ENCODE measurements at places on chromosomes 11 and 22.

DNA sequence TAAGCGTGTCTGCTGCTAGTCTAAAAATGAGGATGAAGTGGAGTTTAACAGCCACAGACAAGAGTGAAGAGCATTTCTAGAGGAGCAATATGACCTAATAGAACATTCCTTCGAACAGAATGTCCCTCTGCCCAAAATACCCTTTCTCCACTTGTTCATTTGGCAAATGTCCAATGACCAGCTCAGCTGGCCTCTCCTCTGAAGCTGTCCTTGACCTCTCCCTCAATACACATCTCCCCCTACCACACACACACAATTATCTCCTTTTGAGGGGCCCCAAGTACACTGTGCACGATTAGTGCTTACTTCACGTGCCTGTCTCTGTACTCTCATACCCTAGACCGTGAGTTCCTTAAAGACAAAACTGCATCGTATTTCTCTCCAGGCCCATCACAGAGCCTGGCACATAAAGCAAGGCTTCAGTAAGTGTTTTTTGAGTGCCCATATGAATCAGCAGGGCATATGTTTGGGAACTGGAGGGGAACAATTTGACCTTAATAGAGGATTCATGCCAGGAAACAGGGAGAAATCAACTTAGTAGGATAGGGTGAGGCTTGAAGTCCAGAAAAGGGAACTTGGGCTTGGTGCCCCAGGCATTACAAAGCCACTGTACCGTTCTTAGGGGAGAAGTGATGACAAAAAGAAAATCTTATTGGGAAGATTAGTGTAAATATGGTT, 18.1 kb upstream of the NCAM1 start:
- DNase-seq = no peak

DNA sequence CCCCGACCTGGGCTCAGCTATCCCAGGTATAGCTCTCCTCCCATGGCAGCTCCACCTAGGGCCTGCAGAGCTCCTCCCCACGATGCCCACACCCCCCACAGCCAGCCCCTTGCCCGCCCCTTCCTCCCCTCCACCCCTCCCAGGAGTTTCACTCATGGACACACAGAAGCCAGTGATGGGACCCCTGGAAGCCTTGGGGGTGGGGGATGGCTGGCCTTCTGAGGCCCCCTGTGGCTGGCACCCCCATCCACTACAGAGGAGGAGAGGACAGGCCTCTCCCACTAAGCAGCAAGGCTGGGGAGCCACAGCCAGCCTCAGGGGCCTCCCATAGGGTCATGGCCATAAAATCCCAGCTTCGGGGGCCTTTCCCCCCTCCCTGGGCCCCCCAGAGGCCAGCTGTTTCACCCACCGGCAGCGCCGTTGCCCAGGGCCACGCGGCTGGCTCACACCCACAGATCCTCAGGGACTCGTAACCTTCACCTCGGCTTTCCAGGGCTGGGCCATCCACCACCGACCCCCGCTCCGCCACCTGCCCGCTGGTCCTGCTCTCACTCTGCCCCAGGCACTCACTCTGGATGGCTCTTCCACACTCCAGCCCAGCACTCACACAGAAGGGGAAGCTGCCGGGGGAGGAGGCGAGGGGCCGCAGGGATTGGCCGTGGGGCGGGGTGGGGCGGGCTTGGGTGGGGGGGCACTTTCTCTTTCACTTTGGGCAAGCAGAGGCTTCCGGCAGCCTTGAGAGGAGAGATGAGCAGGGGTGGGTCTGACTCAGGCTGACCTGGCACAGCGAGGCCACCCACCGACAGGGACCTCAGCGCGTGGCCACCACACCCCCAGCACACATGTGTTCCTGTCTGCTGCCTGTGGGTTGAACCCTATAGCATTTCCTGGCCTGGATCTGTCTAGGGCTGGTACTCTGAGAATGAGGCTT, 2.2 kb downstream of the SLC25A22 start:
- no peak for DNase-seq

DNA sequence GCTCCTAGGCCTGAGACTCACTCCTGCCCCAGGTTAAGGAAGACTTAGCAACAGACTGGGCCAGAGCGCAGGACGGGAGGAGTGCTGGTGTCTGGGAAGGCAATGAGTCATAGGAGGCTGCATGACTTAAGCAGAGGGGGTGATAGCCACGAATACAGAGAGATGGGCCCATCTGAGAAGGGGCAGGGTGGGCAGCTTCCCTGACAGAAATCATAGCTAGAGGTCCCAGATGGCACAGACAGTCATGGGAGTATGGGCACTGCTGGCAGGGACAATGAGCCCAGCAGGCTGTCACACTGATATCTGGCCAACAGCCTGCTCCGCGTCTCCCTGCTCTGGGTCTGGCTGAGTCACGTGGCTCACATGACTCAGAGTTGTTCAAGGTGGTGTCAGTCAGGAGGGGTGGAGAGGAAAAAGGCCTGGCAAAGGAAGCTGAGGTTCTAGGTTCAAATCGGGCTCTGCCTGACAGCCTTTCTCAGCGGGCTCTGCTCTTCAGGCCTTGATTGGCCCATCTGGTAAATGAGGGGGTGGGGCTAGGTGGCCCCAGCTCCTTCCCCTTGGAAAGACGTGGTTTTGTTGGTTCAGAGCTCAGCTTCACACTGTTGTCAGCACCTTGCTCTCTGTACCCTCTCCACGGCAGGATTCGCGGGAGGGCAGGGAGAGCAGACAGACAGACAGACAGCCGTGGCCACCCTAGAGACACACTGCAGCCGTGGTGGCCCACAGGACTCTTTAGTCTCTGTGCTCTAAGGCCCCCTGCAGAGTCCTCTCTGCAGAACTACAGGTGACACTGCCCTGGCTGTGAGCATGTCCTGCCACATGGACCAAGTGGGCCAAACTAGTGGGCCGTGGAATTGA, 47.8 kb downstream of the DBX1 start:
- DNase-seq = peak; percentile 77

DNA sequence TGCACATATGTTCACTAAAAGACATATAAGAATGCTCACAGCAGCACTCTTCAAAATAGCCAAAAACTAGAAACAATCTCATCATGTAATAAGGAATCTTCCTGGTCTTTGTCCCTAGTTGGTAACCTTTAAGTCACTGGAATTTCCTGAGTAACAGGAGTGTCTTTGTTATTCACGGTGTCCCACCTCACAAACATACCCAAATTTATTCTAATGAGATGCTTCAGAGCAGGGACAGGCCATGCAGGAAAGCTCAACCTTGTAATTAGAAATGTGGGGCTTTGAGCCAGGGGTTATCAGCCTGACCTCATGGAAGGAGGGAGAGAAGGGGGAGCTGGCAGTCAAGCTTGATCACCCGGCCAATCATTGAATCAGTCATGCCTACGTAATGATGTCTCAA, 40.3 kb upstream of the NFRKB start:
- no peak for DNase-seq

- DNase-seq = no peak
Observed at GRCh38 chr11:12240677-12241076, 130.3 kb downstream of the MICAL2 start.

GRCh38 chr22:18156878-18157713, 7.1 kb downstream of the USP18 start:
- DNase-seq = peak; percentile 66

GRCh38 chr22:21972293-21972779, 10.3 kb downstream of the TOP3B start:
- no peak for DNase-seq

DNA sequence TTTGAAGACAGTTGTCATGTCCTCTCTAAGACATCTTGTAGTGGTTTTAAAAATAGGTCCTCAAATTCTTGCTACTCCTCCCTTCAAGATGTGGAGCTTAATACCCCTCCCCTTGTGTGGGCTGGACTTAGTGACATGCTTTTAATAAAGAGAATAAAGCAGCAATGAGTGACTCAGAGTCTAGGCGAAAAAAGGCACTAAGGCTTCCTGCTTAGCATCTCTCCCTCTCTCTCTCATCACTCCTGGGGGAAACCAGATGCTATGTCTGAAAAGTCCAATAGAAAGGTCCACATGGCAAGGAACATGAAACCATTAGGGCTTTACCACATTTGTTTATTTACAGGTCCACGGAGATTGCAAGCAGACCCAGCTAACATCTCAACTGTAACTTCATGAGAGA, 11.7 kb downstream of the SERGEF start:
- DNase-seq = peak; percentile 74

- no peak for DNase-seq
Observed at GRCh38 chr22:33380789-33381530, 322.8 kb upstream of the SYN3 start.

DNA sequence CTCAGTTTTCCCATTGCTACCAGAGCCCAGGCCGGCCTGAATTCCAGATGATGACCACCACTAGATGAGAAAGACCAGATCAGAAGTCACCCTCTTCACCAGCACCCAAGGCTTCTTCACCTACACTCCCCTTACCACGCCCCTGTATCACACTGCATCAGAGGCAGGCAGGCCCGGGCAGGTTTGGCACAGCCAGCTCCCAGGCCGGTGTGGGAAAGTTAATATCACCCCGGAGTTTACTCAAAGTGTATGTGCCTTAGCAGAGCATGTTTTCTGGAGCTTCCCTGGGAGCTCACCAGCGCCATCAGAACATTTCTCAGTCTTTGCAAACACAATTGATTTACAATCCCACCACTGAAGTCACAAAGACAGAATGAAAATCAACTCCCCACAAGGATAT, 47.5 kb upstream of the POU2AF1 start:
- DNase-seq = no peak

DNA sequence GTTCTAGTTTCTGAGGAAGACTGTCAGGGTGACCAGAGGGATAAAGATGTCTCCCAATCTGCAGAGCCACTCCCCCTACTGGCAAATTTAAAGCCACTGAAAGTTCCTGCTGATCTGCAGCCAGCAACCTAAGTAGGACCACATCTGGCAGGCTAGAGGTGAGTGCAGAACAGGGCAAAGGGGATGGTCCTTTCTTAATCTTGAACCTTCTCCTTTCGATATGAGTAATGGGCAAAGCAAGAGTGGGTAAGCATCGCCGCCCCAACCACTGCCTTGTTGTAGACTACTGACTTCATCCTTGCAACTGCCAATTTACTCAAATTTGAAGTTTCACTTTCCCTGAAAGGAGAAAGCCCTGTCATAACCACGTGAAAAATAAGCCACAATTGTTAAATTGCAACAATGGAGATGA, 30.7 kb downstream of the SCUBE2 start:
- no peak for DNase-seq

DNA sequence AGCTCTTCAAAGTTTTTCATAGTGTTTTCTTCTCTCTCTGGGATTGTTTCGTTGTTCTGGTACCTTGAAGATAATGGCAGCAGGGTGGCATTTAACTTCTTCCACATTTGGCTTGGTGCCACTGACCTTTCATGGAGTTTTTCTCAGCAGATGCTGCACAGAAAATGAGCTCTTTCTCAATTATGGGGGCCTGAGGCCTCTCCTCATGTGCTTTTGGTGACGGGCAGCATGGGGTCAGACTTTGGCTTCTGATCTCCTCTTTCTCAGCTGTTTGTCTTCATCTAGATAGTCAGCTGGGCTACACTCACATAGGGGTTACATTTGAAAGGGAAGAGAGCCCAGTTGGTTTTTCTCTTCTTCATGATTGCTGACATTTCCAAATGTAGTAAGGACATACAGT, 76.3 kb downstream of the FAT3 start:
- DNase-seq = no peak

GRCh38 chr11:11046781-11047180, 188.9 kb upstream of the ZBED5 start:
- DNase-seq = no peak

- no peak for DNase-seq
Observed at GRCh38 chr11:27914080-27914479, 193.9 kb downstream of the KIF18A start.

DNA sequence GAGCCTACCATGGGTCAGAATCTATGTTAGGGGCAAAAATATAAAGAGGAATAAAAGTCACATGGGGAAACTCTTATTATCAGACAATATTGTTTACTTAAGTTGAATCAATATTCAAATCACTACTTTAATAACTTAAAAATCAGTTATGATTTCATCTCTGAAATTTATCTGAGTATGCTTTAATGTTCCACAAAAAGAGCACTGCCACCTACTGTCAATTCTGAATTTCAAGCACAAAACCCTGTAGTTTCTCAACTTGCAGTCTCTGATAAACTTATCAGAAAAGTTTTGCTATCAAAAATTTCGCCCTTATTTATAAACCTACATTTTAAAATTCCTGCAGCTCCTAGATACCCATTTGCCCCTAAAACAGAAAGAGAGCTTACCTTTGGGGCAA, 47.3 kb downstream of the RDX start:
- no peak for DNase-seq

- DNase-seq = no peak
Observed at GRCh38 chr11:111574373-111575225, 27.6 kb upstream of the SIK2 start.

GRCh38 chr11:18723991-18724390, 2.0 kb downstream of the IGSF22 start:
- DNase-seq = peak; percentile 86

- DNase-seq = no peak
Observed at GRCh38 chr11:720642-721246, 14.7 kb downstream of the EPS8L2 start.

- DNase-seq = no peak
Observed at GRCh38 chr11:83523676-83524075, 237.5 kb upstream of the CCDC90B start.

DNA sequence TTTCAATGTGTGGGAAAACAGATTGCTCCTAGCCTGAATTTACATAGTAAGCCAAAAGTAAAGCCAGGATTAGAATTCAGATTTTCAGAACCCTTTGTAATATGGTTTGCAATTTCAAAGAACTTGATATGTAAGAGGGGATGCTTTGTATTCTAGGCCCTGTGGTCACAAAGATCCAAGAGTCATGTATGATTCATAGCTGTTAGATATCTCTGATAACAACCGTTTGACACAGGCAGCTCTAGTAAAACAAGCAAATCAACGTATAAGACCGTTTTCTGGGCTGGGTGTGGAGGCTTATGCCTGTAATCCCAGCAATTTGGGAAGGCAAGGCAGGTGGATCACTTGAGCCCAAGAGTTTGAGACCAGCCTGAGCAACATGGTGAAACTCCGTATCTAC, 79.6 kb downstream of the EMSY start:
- no peak for DNase-seq

- no peak for DNase-seq
Observed at GRCh38 chr11:86577644-86578636, 94.5 kb downstream of the ME3 start.

- DNase-seq = no peak
Observed at GRCh38 chr11:9527481-9528135, 45.9 kb upstream of the WEE1 start.

GRCh38 chr11:108929241-108929640, 264.4 kb downstream of the DDX10 start:
- no peak for DNase-seq
